Effector CD8-positive, alpha-beta T cell (primary cell): ENCODE measurements at places on chromosomes 5 and 9.

DNA sequence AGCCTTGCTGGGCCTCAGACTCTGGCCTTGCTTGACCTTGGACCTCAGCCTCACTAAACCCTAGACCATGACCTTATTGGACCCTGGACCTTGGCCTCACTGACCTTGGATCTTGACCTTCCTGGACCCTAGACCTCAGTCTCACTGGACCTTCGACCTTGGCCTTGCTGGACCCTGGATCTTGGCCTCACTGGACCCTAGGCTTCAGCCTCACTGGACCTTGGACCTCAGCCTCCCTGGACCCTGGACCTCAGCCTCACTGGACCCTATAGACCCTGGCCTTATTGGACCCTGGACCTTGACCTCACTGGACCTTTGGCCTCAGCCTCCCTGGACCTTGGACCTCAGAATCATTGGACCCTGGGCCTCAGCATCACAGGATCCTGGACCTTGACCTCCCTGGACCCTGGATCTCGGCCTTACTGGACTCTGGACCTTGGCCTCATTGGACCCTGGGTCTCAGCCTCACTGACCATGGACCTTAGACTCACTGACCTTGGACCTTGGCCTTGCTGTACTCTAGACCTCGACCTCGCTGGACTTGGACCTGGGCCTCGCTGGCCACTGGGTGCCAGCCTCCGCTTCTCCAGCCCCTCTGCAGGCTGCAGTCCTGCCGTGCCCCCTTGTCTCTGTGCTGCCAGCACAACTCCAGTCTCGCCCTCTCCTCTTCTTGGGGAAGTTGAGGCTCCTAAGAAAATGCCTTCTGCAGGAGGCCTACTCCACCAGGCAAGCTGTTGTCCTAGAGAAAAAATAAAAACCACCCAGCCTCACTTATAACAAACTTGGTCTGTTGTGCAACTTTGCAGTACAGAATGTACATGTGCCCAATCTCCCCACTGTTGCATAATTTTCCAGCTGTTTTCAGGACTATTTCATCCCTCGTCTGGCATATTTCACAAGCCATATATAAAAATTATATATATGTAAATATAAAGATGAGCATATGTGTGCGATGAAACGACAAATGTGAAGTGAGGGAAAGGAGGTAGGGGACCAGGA is 11.0 kb upstream of the ADAMTS2 start:
- DNase-seq = no peak

GRCh38 chr9:114347675-114348074 is 18.0 kb downstream of the ORM2 start:
- DNase-seq = no peak

DNA sequence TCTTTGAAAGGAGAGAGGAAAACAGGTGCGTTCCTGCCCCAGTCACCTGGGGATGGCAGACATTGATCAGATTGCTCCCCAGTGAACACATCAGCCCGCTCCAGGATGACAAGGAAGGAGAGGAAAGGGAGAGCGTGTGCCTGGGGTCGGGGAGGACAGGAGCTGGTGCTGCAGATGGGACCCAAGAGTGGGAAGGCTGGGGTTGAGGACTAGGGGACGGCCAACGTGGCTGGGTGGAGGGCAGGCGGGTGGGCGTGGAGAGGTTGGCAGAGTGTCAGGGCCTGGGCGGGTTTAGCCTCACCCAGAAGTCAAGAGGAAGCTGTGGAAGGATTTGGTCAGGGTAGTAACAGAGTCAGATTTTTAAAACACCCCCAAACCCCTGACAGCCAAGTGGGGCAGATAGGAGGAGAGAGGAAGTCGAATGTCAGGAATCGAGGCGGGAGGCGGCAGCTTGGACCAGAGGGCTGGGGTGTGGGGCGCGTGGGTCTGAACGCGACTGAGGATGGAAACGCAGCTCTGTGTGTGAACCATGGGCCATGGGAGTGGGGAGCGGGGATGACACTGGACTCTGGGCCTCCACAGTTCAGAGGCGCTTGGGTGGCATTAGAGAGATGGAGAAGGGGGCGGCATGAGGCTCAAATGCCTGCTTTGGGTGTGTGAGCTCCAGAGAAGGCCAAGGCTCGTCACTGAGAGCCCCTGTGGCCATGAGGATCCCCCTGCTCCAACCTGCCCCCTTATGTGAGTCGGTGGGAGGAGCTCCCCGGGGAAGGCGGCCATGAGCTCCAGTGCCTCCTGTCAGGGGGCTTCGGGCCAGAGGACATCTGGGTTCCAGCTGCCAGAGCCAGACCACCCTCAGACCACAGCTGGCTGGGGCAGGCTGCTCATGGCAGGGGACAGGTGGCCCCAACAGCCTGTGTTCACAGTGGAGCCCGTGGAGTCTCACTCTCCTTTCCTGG is 24.6 kb downstream of the LAMC3 start:
- DNase-seq = no peak

DNA sequence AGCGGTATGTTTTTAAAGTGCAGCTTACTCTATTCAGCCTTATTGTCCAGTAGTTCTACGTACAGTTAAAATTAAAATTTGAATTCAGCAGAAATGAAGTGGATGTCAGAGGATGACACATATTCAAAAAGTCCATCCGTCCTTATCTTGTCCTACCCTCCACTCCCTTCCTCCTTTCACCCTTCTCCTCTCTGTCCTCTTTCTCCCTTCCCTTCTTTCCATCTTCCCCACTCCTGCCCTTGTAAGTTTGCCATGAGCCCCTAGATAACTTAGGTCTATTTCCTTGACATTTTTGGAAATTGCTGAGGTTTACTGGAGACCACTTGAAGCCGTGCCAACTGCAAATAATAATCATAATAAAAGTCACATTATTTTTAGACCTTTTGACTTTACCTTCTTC is 67.6 kb downstream of the TRIO start:
- no peak for DNase-seq

GRCh38 chr5:39691993-39692392 is 267.2 kb upstream of the DAB2 start:
- no peak for DNase-seq

GRCh38 chr5:93422652-93423280 is 158.3 kb downstream of the NR2F1-AS1 start:
- DNase-seq = no peak

DNA sequence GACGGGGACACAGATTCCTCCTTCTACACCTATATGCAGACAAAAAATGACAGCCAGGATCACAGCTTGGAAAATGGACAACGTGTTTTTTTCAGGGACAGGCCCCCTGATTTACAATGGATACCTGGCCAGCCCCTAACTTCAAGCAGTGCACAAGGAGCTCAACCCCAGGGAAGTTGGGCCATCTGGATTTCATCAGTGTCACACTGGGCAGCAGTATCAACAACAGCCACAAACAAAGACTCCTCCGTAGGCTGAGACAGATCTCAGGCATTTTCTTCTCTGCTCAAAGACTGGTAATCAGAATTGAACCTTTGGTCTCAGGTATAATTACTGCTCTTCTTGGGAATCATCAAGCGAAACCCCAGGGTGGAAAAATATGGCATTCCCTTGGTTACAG is 374.0 kb downstream of the ZNF608 start:
- DNase-seq = no peak

GRCh38 chr5:125375143-125375542 is 628.7 kb upstream of the ZNF608 start:
- DNase-seq = no peak

DNA sequence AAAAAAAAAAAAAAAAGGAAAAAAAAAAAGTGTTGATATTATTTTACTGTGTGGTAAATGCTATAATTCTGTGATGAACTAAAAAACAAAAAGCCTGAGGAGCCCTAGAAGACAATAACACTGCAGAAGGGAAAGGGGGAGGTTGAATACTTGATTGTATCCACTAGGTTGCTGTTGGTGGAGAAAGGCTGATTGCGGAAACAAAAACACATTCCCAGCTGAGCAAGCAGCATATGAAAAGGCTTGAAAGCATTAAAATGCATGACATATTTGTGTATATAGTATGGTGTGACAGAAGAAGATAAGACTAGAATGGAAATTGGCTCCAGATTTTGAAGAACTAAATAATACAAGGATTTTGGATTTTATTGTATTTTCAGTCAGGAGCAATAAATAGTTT is 8.9 kb downstream of the RABGAP1 start:
- DNase-seq = no peak

DNA sequence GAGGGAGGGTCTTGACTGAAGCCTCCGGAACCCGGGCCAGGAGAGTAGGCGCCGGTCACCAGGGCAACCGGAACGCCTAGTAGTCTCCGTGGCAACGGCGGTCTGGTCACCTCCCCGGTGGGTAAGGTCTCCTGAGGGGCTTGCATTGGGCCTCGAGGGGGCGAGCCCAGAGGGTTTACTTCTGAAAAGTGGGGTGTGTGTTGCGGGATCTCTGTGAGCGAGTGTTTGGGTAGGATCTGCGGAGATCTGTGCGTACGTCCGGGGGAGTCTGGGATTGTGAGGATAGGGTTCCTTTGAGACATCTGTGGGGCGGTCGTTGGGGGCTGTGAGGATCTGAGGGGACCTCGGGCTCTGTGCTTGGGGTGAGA is at the start of gene FAM221B:
TSS of gene FAM221B (minus strand) at position 17 of the 368 bp plus-strand sequence. CDS start 2,571 bp downstream, outside the sequence.
- DNase-seq = no peak

DNA sequence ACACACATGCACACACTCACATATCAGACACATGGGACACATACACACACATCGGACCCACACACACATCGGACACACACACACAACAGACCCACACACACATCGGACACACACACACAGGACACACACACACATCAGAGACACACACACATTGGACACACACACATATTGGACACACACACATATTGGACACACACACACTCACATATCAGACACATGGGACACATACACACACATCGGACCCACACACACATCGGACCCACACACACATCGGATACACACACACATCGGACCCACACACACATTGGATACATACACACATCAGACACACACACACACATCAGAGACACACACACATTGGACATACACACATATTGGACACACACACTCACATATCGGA is 12.8 kb upstream of the LAMC3 start:
- DNase-seq = no peak

- DNase-seq = no peak
Measured at GRCh38 chr9:121206516-121207370, 5.1 kb upstream of the RAB14 start.

- DNase-seq = no peak
Measured at GRCh38 chr5:67493676-67494075, 297.1 kb upstream of the CD180 start.

DNA sequence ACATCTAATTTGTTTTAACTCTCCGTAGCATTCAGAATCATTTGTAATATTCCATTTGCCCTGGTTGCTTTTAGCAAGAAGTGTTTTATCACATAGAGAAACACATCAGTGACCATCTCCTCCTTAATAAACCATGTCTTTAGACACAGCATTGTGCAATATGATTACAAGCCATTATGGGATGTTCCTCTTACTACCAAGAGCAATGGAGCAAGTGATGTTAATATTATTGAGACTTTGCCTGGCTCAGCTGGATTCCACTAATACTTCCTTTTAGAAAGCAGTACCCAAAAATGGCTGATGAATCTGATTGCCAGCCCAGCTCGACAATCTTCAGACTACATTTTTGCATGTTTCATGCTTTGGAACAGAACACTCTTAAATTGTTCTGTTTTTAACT is 364.2 kb downstream of the OSTF1 start:
- no peak for DNase-seq

GRCh38 chr5:159912033-159912800 is 4.1 kb upstream of the ADRA1B start:
- DNase-seq = no peak

DNA sequence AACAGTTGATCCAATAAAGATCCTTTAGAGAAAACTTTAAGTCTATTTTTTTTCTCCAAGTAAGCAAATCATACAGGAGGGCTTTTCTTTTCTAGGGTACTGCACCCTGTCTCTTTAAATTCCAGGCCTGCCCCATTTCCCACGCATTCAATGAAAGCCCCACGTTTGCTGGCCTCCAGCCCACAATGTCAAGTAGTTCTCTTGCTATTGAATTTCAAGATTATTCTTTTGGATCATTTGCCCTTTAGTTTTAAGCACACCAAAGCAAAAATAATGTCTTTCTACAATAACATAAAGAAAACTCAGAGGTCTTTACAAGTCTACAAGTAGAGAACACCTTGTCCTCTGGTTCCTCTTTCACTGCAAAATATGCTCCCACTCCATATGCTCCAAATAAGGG is 15.6 kb downstream of the MLLT3 start:
- DNase-seq = no peak

GRCh38 chr5:28678899-28679298 is 1640.5 kb upstream of the CDH9 start:
- no peak for DNase-seq
